ENCODE measurements at places on chromosomes 7 and 10.

DNA sequence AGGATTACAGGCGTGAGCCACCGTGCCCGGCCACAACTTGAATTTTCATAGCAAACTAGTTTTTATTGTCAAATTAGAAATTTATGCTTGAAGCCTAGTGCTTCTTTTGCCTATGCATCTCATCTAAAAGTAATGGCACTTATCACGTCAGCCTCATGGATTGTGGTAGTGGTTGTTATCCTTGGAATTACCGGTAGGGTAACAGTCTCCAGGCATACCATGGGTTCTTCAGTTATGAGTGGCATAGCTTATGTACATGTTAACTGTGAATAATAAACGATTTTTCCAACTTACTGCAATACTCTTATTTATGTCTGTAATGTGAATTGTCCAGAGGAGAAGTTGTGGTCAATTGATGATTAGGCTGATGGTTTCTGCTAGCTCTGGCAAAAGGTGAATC is 63.1 kb downstream of the BMPR1A start:
- no peak for DNase-seq

DNA sequence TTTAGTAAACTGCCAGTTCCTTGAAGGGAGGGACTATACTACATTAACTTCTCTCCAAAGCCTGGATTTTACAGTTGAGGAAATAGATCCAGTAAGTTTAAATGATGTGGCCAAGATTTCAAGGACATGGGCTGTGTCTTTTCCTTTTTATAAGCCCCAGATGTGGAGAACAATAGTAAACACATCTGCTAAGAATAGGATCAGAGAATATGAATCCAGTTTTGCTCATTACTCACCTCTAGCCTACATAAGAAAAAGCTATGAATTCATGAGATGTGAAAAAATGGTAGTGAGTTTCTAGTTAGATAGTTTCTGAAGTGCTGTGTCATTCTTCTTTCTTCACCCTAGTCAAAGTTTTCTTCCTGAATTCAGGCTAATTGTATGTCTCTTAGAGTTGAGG is 38.6 kb downstream of the MAGI2 start:
- no peak for DNase-seq

GRCh38 chr7:90739716-90740115 is 143.6 kb downstream of the CDK14 start:
- no peak for DNase-seq

DNA sequence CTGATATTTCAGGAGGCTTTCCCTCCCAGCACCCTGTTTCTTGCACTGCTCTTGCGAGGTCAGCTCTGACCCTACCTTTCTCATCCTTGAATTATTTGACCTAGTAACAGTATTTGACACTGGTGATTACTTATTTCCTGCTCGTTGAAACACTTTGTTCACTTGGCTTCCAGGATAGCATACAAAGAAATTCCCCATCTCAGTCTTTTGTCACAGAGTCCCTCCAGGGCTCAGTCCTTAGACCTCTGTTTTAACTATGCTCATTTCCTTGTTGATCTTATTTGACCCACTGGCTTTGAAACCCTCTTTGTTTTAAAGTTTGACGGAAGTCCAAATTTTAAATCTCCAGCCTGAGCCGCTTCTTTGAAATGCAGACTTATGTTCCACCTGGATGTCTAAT is 29.9 kb downstream of the BMPR1A start:
- DNase-seq: no peak

- DNase-seq: no peak
Measured at GRCh38 chr7:7967886-7968543, 581 bp upstream of the GLCCI1 start.

GRCh38 chr10:55746002-55746401 is 615.1 kb downstream of the ZWINT start:
- no peak for DNase-seq

- DNase-seq: no peak
Measured at GRCh38 chr7:30970594-30971094, 6.9 kb downstream of the GHRHR start.

All from effector CD8-positive, alpha-beta T cell (primary cell).